ENCODE measurements at places on chromosomes 4 and X.

GRCh38 chrX:123254457-123254856 lies 70.4 kb downstream of the GRIA3 start:
- DNase-seq = no peak

DNA sequence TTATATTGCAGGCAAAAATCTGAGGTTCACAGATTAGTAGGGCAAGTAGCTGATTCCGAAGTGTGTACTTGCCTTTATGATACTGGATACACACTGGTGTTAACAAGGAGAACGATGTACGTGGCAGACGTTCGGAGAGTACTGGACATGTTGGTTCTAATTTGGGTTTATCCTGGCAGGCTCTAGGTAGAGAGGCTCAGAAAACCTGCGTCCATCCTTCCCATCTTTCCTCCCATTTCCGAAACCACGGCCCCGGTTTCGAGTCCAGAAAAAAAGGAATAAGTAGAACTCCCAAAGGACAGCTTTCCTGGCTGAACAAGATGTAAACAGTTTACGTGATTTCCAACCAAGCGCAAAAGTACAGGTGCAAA lies 351 bp upstream of the SLC30A9 start:
- no peak for DNase-seq

DNA sequence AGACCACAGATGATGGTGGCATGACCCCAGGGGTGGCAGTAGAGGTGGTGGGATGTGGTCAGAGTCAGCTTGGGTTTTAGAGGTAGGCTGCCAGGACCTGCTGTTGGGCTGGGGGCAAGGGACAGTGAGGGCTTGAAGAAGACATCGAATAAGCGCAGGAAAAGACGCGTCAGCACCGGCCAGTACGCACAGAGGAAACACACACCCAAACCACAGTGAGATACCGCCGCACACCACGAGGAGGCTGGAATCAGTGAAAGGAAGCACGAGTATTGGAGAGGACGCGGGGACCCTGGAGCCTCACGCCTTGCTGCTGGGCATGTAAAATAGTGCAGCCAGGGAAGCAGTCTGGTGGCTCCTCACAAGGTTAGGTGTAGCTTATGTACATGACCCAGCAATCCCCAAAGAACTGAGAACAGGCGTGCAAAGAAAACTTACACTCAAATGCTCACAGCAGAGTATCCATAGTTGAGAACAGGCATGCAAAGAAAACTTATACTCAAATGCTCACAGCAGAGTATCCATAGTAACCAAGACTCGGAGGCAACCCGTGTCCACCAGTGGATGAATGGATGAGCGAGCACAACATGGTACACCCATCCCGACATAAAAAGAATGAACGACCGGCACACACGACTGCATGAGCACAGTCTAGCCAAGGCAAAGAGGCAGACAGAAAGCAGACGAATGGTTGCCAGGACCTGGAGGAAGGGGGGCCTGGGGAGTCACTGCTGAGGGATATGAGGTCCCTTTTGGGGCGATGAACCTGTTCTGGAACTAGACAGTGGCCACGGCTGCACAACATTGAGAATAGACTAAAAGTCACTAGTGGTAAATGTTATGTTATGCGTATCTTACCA lies 13.3 kb downstream of the PDZD4 start:
- peak; percentile 11 for DNase-seq

GRCh38 chr4:85423431-85423830 lies 51.5 kb upstream of the ARHGAP24 start:
- DNase-seq = no peak

GRCh38 chrX:46628460-46629371 lies 55.2 kb downstream of the CHST7 start:
- peak; percentile 91 for DNase-seq

DNA sequence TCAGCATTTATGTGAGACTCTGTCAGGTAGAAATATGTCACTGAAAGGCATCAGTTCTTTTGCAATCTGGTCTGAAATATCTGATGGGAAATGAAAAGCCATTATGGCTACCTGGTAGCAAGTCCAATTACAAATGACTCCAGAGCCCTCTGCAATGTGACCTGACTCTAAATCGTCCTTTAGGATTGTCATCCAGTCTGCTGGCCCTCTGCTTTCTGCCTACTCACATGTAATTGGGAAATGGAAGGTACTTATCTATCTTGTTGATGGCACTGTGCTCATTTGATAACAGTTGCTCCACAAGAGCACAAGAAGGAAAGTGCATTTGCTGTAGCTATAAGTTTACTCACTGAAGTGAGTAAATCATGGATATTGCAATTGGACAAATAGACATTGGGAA lies 799.8 kb downstream of the RAPGEF2 start:
- DNase-seq = no peak

GRCh38 chr4:48604527-48604926 lies 114.5 kb downstream of the ZAR1 start:
- no peak for DNase-seq

DNA sequence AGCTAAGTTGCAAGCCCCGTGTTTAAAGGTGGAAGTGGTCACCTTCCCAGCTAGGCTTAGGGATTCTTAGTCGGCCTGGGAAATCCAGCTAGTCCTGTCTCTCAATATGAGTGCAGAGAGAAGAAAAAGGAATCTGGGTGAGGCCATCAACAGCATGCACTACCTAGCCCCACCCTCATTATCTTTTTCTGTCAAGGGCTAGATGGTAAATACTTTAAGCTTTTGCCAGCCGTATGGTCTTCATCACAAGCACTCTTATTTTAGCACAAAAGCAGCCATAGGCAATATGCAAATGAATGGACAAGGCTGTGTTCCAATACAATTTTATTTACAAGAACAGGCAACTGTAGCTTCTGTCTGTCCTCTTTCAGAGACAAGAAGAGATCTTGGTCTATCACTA lies 282.9 kb downstream of the ZNF674 start:
- DNase-seq = no peak

DNA sequence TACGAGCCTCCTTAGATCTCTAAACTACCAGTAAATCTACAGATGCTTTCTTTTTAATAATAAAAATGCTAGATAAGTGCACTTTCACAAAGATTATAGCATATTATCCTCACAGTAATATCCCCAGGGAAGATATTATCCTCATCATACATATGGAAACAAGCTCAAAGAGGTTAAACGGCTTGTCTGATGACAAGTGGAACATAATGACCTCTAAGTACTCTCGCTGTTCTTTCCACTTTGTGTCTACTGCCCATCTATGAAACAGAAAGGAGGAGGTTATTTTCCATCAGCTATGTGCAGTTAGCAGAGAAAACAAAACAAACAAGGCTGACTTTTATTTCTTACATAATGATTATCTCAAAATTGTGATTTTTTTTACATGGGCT lies 42.8 kb upstream of the PRDM8 start:
- DNase-seq = no peak

DNA sequence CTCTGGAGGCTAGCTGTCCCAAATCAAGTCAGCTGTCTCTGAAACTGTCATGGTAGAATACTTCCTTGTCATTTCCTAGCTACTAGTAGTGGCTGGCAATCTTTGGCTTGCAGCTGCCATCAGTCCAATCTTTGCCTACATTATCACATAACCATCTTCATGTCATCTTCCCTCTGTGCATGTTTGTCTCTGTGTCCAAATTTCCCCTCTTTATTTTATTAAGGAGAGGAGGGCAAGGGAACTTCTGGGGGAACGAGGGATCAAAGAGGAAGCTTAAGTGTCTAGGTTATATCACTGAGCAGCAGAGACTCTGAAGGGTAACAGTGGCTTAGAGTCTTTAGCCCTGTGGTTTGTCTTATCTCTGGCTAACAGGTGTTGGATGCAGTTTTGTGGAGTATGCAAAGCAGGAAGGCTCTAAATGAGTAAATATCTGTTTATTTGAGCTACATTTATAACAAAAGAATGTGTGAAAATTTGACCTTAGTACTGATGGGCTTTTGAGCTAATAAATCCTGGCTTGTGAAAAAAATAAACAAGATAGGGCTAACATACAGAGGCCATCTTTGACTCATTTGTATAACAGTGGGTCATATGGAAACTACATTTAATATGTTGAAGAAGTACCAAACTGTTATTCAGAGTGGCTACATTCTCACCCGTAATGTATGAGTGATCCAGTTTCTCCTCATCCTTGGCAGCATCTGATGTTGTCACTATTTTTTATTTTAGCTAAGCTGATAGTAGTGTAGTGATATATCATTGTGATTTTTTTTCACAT lies 49.4 kb upstream of the ENOX2 start:
- DNase-seq = no peak

DNA sequence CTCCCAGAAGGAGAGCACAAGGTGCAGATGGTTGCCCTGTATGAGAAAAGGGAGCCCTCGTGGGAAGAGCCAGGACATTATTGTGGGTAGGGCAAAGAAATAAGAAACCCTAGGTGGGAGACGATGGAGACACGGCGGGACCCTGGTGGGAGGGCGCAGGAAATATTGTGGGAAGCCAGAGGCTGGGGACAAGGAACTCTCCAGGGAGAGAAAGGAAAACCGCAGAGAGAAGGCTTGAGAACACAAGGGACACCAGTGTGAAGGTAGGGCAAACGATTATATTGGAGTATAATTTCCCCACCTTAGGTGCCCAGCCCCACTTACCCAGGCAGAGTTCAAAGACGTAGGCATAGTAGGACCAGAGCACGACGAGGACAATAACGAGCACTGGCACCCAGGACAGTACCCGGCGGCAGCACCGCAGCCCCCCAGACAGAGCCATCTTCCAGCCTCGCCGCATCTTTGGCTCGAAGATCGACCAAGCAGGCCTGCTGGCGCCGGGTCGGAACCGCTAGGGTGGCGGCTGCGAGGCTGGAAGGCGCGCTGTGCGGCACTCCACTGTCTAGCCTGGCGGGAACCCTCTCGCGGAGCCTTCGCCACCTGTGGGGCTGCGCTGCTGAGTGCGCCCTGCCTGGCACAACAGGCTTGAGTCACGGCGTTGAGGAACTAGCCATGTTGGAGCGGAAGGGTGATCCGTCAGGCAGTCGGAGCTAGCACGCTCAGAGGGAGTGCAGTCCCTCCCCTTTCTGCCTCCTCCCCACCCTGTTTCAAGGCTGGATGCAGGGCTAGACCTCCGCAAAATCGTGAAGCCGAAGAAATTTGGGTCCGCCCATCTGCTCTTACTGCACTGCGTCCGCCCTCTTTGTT lies at the start of gene ZDHHC15:
TSS of gene ZDHHC15 (minus strand) at position 473 of the 867 bp plus-strand sequence. CDS start at position 460, 13 bp downstream.
- DNase-seq = peak; percentile 12

DNA sequence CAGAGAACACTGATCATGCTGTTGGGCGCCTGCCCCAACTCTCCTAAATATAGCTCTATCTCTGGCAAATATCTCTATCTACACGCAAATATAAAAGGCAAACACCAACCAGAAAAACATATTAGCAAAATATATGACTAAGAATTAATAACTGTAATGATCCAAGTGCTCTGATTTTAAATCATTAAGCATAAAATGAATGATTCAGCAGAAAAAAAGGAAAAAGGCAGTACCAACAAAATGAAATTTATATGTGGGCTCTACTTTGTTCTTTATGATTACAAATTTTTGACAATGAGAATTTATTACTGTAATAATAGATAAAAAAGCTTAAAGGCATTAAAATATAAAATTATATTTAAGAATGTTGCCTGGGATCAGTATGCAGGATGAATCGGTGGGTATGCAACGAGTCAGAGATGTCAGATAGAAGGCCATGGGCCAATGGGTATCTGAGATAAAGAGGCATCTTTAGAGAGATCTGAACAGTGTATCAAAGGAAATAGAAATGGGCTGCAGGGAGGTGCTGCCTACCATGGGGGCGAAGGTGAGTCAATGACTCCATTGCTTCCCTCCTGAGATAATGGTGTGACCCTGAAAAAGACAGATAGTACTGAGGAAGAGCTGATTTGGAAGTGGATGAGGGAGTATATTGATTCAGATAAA lies 234.8 kb downstream of the SCFD2 start:
- no peak for DNase-seq

GRCh38 chr4:1523506-1523905 lies 117.3 kb upstream of the NKX1-1 start:
- no peak for DNase-seq

DNA sequence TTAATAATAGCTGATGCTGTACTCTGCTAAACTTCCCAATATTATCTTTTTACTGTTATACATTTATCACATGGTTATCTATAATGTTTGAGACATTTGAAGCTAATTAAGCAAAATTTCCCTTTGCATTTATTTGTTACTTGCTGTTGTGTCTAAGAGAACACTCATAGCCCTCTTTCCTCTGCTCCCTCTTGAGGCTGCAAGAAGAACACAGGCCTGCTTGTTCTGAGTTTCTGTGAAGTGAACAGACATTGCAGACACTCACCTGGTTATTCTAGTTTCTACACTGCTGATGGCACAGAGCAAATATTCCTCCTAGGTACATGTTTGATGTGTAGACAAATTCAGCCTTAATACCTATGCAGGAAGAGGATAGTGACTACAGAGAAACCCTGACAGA lies 367.8 kb downstream of the GASK1B start:
- no peak for DNase-seq

DNA sequence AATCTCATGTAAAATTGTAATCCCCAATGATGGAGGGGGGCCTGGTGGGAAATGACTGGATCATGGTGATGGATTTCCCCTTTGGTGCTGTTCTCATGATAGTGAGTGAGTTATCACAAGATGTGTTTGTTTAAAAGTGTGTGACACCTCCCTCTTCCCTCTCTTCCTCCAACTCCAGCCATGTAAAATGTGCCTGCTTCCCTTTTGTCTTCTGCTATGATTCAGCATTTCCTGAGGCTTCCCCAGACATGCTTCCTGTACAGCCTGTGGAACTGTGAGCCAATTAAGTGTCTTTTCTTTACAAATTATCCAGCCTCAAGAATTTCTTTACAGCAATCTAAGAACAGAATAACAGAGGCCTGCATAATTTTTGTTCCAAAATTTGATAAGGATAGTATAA lies 85.2 kb downstream of the ANAPC10 start:
- DNase-seq = peak; percentile 61

GRCh38 chr4:20311856-20312255 lies 60.2 kb downstream of the SLIT2 start:
- DNase-seq = no peak

DNA sequence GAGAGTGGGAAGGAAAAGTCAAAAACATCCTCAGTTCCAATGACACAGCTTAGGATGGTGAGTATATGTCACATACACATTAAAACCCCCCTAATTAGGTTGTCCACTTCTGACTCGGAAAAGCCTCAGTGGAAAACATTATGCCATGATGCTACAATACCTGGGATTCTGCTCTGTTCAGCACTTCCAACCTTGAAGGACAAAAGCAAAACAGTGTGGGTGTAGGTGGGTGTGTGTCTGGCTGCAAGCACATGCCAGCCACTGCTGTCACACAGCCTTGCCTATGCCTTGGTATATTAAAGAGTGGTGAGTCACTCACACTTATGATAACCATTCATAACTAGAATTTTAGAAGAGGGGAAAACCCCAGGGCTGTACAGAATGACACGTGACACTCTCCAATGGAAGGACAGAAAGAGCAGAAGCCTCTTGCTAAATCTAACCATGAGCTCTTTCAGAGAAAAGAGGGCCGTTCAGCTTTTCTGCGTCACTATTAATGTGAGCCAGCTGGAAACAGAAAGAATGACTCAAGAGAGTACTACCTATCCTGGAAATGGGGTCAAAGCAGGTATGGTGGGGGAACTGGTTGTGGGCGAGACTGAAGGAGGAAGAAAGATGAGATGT lies 159.6 kb downstream of the TET2 start:
- peak; percentile 94 for DNase-seq

DNA sequence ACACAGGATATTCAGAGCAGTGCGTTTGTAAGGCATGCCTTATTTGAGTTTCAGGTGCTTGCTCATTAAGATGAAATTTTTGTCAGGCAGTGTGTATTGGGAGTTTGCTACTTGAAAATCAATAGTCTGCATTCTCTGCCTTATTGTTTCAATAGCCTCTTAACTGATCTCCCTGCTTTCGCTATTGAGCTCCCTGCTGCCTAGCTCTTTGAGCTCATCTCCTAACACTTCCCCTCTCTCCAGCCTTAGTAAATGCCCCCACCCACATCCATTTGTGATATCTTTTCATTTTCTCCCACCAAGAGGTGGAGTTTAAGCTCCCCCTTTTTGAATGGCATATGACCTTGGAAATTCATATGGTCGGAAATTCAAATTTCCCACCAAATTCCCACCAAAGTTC lies 256.6 kb downstream of the IL1RAPL1 start:
- no peak for DNase-seq
